Adipocyte (in vitro differentiated cells): ENCODE measurements at places on chromosomes 1 and 21.

GRCh38 chr1:235913311-235913710 is 46.6 kb upstream of the LYST start:
- DNase-seq: peak; percentile 44

GRCh38 chr1:177275736-177276135 is 105.0 kb downstream of the BRINP2 start:
- no peak for DNase-seq

GRCh38 chr1:224406216-224406615 is 28.4 kb downstream of the WDR26 start:
- DNase-seq: no peak

GRCh38 chr1:166730299-166730888 is 108.9 kb upstream of the POGK start:
- DNase-seq: no peak

DNA sequence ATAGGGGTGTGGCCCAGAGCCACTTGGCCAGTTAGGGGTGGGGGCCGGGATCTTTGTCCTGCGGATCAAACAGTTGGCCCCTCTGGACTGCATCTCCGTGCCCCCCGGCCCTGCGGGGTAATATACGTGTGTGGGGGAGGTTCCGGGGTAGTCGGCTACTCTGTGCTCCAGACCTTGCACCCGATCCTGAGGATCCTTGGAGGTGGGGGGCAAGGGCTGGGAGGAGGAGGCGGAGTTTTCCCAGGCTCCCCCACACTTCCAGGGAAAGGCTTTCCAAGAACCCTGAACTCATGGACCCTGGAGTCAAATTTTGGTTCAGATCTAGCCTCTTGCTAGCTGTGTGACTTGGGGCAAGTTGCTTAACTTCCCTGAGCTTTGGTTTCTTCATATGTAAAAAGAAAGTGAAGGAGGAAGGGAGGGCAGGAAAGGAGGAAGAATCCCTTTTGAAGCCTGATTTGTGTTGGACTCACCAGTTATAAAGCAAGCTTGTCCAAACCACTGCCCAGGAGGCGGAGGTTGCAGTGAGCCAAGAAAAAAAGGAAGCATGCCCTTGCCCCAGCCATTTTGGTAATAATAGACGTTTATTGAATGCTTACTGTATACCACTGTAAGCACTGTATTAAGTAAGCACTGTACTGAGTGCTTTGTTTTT is 686 bp downstream of the MIIP start:
- peak; percentile 20 for DNase-seq

GRCh38 chr1:75980972-75981897 is 49.0 kb upstream of the ASB17 start:
- DNase-seq: no peak

GRCh38 chr1:239930686-239931262 is 160.9 kb upstream of the FMN2 start:
- DNase-seq: no peak

DNA sequence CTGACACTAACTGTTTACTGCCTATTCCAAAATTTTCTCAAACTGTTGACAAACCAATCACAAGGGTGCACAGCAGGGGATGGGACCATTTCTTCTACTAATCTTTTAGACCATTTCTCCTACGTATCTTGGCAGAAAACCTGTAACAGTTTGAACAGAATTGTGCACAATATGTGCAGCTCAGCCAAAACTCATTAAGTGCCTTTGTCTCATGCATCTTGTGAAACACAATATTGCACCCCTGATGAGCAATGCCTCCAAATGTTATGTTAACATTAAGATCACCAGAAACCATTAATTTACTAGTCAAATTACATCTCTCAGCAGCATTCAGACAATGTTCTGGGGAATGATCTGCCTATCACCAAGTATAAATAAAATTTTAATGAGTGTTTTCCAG is 247.5 kb downstream of the NRIP1 start:
- no peak for DNase-seq

DNA sequence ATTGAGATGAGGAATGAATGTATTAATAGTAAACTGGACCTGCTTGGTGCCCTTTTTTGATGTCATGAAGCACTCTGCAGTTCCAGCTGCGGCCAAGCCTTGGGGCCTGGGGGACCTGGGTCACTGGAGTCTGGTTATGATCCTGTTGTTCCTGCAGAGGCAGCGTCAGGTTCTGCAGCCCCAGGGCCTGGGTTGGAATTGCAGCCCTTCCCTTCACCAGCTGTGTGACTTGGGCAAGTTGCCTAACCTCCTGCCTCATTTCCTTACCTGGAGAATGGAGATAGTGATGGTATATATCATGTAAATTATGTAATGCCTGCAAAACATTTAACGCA is 9.1 kb upstream of the ATP5PO start:
- no peak for DNase-seq

- DNase-seq: no peak
Observed at GRCh38 chr21:32319012-32319411, 20.4 kb downstream of the MRAP start.

DNA sequence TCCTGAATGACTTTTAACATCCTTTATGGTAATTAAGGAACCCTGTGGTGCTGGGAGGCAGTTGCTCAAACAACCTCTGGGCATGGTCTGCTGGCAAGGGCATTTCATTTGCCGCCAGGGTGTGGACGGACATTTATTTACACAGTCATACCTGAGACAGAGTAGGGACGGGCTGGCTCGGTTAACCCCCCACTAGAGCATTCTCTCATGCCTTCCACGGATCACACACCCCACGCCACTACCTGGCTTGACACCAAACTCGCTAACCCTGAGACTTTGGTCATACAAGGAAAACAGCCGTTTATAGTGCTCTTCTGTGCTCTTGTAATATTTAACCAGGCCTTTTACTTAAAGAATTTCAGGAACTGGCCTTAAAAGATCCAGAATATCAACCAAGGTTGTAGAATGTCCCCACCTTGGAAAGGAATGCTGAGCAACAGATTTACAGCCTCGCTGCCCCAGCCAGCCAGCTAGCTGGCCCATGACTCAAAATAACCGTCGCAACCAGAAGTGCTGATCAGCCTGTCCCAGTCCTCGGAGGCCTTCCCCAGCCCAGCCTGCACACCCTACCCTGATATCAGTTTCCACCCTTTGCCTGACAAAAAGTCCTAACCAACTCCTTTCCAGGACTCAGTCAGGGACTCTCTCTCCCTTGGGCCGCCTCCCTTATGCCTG is 6.5 kb upstream of the PDXK start:
- DNase-seq: peak; percentile 55
